GM20000 (cell line): ENCODE measurements at places on chromosomes 7 and 10.
A peak's percentile ranks its signal among the peaks of the same experiment; 100 is the strongest.

- no peak for DNase-seq
Measured at GRCh38 chr7:15370441-15370840, 191.4 kb downstream of the AGMO start.

GRCh38 chr10:9853405-9854355 is 1164.0 kb upstream of the CELF2 start:
- DNase-seq: no peak

DNA sequence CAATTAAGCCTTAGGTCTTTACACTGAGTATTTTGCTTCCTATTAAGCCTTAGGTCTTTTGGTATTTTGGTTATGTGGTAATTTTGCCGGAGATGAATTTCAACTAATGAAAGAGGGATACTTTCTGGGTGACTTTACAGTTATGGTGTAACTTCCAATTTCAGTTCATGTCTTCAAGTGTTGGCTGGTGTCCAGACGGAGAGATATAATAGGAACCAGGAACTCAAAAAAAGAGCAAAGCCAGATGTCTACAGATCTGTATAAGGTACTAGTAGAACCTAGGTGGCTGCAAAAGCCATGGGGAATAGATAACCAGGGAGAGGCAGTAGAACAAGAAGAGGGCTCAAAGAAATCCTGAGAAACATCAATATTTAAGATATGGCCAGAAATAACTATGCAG is 12.3 kb downstream of the ERCC6 start:
- DNase-seq: no peak

DNA sequence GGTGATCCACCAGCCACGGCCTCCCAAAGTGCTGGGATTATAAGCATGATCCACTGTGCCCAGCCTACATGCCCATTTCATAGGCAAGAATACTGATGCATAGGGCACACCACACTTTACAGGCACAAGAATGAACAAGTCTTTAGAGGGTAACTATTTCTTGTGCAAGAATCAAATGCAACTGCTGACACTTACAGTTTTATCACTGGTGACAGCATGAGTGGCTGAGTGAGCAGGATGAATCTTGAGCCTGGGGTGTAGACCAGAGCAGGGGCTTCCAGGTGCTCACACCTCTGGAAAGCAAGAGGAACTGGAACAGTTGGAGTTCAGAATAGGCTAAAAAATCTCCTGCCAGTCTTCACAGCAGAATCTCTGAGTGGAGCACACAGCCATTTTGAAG is 287.5 kb downstream of the KCNMA1 start:
- no peak for DNase-seq

- peak; percentile 11 for DNase-seq
Measured at GRCh38 chr7:10939237-10939910, 34.3 kb upstream of the PHF14 start.

- no peak for DNase-seq
Measured at GRCh38 chr10:3665316-3665908, 119.6 kb downstream of the KLF6 start.

DNA sequence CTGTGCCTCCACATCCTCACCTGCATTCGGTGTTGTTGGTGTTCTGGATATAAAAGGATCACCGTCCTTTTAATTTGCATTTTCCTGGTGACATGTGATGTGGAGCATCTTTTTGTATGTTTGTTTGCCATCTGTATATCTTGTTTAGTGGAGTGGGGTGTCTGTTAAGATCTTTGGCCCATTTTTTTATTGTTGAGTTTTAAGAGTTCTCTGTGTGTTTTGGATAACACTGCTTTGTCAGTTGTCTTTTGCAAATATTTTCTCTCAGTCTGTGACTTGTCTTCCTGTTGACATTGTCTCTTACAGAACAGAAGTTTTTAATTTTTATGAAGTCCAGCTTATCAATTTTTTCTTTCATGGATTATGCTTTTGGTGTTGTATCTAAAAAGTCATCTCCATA is 38.5 kb downstream of the DYNC2I1 start:
- no peak for DNase-seq

DNA sequence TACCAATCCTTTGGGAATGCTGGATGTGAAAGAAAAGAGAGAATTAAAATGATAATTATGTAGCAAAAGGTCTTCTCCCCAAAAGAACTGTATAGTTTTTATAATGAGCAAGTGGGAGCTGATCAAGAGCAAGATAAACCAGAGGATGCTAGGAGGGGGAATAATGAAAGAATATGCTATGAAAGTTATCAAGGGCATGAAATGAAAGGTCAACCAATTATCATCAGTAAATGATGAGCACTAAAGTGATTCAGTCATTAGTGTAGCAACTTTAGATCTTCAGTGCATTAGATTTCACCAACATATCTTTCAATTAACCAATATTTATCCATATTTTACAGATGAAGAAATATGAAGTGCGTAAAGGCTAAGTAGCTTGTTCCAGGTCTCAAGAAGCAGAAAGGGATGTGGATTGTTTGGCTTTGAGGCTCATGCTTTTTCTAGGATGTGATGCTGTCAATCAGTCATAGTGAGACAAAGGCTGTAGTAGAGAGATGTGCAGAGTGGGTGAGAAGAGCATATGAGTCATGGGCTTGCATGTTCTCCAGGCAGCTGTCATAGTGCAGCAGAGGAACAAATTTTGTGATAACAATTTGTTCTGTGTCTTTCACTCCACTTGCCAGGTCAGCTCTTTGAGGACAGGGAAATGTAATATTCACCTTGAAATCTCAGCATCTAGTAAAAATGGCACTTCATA is 5.7 kb upstream of the OR2F2 start:
- DNase-seq: no peak
